Amniotic stem cell (primary cell): ENCODE measurements at places on chromosomes 13 and 19.

GRCh38 chr19:30909216-30909615 lies 440.0 kb downstream of the TSHZ3 start:
- no peak for DNase-seq

GRCh38 chr13:94494026-94494425 lies 14.5 kb upstream of the DCT start:
- DNase-seq: no peak

DNA sequence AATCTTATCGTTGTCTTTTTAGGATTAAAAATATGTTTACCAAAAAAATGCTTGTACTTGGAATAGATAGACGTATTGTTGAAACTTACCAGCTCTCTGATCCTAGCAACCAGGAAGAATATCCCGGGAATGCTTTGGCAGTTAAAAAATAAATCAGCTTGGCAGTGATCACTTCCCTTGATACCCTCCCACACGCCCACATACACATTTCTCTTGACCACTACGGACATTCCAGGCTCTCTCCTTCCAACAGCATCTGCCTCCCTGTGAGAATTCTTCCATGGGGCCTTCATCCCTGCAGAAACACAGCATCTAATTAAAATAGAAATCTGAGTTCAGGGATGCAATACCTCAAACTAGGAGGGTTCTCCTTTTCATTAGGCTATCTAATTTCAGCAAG lies 57.9 kb downstream of the THSD1 start:
- peak; percentile 69 for DNase-seq

DNA sequence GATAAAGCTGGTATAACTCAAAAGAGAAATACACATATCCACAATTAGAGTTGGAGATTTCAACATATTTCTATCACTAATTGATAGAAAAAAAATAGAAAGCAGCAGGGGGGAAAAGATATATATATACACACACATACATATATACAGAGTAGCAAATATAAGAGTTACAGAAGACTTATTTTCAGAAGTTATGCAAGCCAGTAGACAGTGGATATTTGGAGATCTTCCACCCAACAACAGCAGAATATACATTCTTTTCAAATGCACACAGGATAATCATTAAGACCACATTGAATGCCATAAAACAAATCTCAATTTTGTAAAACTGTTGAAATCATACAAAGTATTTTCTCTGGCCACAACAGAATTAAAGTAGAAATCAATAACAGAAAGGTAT lies 192.8 kb downstream of the LACC1 start:
- DNase-seq: no peak

DNA sequence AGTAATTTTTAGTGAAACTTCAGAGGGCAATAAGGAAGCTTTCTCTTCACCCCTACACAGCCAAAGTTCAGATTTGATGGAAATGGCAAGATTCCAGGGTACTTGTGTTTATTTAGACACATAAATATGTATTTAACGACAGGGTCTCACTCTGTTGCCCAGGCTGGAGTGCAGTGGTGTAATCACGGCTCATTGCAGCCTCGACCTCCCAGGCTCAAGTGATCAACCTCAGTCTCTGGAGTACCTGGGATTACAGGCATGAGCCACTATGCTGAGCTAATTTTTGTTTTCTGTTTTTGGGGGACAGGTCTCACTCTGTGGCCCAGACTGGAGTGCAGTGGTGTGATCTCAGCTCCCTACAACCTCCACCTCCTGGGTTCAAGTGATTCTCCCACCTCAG lies 2.0 kb upstream of the SYCE2 start:
- DNase-seq: no peak

DNA sequence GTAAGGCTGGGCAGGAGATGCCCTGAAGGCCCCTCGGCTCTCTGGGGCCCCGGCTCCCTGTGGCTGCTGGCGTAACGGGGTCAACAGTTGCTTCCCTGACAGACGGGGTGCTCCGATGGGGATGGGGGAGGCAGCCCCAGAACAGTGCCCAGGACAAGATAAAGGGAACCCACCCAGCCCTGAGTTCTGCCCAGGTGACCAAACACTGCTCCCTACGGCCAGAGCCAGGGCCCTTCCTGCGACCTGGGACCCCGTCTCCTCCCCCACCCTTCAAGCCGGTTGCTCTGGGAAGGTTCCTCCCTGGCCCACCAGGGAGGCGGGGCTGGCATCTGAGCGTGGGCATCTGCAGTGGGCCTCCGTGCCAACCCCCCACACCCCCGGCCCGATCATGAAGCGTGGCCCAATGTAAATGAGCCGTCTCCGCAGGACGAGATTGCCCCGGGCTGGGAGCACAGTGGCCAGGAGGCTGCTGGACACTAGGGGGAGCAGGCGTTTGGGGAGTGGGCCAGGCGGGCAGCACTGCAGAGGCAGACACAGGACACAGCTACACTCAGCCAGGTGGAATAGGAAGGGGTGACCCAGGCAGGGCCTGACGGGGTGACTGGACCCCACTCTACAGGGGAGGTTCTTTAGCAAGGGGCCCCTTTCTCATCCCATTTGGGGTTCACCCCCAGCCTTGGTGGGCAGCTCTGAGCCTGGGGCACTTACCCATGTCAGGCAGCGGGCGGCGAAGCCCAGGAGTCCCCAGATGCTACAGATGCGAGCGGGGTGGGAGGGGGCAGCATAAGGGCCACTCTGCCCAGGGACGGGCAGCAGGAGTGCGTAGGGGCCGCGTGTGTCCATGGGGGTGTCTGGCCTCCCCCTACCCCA lies 1.2 kb upstream of the NKPD1 start:
- DNase-seq: no peak

DNA sequence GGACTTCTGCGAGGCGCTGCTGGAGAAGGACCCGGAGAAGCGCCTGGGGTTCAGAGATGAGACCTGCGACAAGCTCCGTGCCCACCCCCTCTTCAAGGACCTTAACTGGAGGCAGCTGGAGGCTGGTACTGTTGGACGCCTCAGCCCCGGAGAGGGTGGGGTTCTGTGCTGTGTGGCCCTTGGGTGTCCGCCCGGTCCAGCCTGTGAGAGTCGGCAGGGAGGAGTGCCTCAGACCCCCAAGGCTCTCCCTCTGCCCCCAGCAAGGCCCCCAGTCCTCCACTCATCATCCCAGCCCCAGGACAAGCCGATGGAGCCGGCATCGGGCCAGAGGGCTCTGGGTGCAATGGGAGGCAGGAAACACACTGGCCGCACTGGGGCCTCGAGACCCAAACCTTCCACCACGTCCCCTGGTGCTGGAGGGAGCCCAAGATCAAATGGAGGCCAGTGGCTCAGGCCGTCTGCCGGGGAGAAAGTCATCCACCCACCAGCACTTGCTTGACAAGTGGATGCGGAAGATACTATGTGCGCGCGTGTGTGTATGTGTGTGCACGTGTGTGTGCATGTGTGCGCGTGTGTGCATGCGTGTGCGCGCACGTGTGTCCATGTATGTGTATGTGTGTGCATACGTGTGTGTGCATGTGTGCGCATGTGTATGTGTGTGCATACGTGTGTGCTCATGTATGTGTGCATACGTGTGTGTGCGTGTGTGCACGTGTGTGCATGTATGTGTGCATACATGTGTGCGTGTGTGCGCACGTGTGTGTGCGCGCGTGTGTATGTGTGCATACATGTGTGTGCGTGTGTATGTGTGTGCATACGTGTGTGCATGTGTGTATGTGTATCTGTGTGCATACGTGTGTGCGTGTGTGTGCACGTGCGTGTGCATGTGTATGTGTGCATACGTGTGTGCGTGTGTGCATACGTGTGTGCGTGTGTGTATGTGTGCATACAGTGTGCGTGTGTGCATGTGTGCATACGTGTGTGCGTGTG lies 25.8 kb upstream of the TMEM255B start:
- DNase-seq: no peak

DNA sequence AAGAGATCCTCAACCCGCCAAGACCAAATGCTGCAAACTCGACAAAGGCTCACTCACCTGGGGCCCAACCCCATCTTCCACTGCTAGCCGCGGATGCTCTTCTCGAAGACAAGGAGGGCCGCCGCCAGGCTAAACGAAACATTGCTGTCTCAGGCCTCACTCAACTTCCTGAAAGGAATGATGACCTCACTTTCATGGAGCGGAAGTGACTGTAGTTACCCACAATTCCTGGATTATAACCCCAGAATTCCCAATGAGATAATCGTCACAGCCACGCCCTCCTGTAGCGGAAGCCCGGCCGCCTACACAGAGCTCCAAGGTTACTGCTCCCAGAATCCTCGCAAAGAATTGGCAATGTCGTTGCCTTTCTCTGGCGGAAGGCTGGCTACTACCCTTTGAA lies 10.5 kb upstream of the ZNF112 start:
- DNase-seq: no peak

GRCh38 chr13:92640936-92641335 lies 585.7 kb upstream of the GPC6 start:
- DNase-seq: no peak

GRCh38 chr13:49248622-49249002 lies 887 bp downstream of the CDADC1 start:
- DNase-seq: no peak

DNA sequence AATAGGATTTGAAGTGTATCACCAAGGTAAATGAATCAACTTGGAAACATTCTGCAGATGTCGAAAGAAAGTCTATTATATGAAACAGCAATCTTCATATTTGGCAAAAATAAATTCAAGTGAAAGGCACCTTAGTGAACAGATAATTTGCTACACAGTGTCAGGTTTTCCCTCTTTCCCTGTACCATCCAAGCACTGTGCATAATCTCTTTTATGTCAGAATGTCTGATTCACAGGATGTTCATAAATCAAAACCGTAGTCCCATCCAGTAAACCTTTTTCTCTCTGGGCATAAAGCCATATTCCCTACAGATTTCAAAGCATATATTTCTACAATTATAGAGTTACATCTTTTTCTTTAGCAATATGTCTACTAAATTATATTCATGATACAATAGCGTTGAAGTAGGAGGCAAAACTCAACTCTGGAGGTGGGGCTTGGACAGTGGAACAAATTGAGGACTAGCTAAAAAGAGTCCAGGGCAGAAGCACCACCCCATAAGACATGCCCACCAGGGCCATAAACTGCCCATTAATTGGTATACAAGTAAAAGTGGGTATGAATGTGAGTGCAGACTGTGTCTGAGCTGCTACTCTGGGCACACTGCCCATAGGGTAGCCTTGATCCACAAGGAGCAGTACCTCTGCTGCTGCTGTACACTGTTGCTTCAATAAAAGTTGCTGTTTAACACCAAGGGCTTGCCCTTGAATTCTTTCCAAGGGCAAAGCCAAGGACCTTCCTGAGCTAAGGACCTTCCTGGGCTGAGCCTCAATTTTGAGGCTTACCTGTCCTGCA lies 72.1 kb upstream of the MYCBP2 start:
- no peak for DNase-seq

DNA sequence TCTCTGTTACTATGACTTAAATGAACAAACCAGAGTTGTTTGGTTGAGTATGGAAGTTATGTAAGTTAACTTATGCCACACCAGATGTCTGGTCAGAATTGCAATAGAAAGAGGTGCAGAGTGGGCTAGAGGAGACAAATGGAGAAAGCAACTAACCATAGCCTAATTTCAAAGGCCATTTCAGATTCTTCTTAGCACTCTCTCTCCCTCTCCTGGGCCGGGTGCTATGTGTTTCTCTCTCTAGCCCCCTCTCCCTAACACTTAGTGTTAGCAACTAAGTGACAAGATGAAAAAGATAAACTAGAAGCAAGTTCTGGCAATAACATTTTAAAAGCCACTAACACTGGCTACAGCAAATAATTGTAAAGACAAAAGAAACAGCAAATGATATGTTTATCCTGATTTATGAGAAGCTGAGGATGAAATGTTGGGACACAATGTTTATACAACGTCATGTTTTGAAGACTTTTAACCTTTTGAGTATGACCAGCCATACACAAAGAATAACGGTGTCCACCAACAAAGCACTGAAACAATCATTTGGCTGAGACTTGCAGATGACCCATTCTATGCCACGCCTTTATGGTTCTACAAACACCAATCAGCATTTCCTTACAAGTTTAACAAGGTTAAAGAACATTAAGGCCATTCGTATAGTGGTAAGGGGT lies 18.6 kb downstream of the SERPINE3 start:
- no peak for DNase-seq

DNA sequence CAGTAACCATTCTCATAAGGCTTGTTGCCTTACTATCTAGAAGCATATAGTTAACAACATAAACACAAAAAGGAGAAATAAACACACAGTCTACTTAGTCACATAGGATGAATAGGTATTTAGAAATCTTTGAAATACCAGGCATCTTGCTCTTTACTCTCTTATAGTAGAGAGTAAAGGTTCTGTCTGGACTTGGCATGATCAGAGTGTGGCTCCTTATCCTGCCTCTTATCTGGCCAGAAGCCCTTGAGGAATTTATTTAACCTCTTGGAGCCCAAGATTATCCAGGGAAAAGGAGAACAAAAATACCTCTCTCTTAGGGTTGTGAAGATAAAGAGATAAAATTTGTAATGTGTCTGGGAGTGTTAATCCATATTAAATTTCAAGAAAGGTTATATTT lies 100.2 kb upstream of the MBNL2 start:
- DNase-seq: no peak

- no peak for DNase-seq
Measured at GRCh38 chr19:39036581-39036980, 4.2 kb upstream of the FBXO27 start.

GRCh38 chr19:53823380-53824120 lies 564 bp downstream of the NLRP12 start:
- no peak for DNase-seq

- DNase-seq: no peak
Measured at GRCh38 chr19:10335352-10335985, 2.1 kb upstream of the RAVER1 start.

DNA sequence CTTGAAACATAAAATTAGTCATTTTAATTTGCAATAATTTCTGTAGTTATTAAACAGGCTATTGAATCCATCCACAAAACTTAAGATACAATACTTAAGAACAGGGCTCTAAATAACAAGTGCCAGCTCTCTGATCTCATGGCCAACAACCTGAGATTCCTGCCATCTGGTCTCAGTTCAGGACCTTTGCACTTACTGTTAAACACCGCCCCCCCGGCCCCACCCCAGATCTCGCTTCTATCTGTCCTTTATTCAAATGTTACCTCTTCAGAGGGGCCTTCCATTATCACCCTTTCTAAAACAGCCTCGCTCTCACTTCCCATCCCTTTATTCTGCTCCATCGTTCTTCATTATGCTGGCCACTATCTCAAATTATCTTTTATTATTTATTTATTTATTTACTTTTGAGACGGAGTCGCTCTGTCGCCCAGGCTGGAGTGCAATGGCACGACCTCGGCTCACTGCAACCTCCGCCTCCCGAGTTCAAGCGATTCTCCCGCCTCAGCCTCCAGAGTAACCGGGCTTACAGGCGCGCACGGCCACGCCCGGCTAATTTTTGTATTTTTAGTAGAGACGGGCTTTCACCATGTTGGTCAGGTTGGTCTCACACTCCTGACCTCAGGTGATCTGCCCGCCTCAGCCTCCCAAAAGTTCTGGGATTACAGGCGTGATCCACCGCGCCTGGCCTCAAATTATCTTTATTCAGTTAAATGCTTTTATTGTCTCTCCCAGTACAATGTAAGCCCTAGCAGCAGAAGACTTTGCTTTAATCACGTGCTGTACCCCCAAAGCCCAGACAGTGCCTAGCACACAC lies 838 bp upstream of the SNRNP70 start:
- DNase-seq: no peak

GRCh38 chr13:40897053-40897452 lies 107.6 kb downstream of the SLC25A15 start:
- no peak for DNase-seq

- DNase-seq: no peak
Measured at GRCh38 chr13:98158172-98158899, 15.4 kb downstream of the FARP1 start.

- no peak for DNase-seq
Measured at GRCh38 chr19:38788478-38789243, at the start of gene LGALS7B. LGALS7B (plus strand) TSS chr19:38789200; CDS start chr19:38789227, 27 bp downstream.

- no peak for DNase-seq
Measured at GRCh38 chr13:47832458-47832972, 168.6 kb downstream of the SUCLA2 start.
